ENCODE measurements at places on chromosomes 7 and 10.

GRCh38 chr7:73841689-73842066, 638 bp downstream of the METTL27 start:
- no peak overlapping the region for H3K27ac ChIP-seq
- DNase-seq = no peak
- peaks cover 10% of the 10 kb centered on the region for H3K27me3 ChIP-seq
- no peaks in the 10 kb centered on the region for H3K36me3 ChIP-seq

DNA sequence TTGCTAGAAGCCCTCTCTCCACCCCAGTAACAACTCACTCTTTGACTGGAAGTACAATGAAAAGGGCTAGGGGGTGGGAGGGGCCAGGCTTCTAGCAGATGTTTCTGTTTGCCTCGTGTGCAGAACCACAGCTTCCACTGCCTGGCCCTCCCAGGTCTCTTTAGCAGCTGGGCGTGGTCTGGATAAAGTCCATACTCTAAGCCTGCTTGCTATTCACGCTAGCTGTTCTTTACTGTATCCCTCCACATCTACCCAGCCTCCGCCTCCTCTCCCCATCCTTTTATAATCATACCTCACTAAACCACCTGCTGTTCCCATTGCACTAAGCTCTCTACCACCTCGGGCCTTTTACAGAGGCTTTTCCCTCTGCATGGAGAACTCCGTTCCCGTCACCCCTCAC, 288.8 kb downstream of the CAMK1D start:
- H3K27me3 ChIP-seq = no peaks in the 10 kb centered on the region
- no peak overlapping the region for H3K4me3 ChIP-seq
- H3K4me1 ChIP-seq = no peaks in the 10 kb centered on the region
- H3K27ac ChIP-seq = no peak overlapping the region
- H3K36me3 ChIP-seq = no peaks in the 10 kb centered on the region
- no peak for DNase-seq

DNA sequence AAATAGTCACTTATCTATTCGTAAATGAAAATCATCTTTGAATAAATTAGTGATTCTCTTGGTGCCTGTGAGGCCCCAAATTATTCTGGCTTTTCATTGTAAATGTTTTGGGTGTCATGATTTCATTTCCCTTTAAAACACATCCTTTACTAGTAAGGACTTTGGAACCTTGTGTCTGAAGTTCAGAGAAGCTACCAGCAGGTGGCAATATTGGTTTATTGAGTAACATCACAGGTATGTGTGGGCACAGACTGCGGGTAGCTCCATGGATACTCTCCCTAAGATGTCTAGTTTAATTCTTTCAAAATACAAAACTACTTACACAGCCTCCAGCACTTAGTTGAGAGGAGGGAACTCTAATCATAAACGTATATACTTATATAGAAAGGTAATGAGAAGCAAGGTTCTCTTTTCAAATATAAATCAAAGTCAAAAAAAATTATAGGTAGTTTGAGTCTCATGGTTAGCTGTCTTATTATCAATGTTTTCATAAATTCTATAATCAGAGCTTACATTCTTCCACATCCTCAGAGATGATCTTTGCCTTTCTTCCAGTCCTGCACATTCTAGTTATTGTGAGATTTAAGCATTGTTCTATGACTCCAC, 449.6 kb downstream of the GRM8 start:
- no peaks in the 10 kb centered on the region for H3K27me3 ChIP-seq
- H3K27ac ChIP-seq = no peak overlapping the region
- no peaks in the 10 kb centered on the region for H3K4me1 ChIP-seq
- no peak overlapping the region for H3K4me3 ChIP-seq
- no peaks in the 10 kb centered on the region for H3K36me3 ChIP-seq

DNA sequence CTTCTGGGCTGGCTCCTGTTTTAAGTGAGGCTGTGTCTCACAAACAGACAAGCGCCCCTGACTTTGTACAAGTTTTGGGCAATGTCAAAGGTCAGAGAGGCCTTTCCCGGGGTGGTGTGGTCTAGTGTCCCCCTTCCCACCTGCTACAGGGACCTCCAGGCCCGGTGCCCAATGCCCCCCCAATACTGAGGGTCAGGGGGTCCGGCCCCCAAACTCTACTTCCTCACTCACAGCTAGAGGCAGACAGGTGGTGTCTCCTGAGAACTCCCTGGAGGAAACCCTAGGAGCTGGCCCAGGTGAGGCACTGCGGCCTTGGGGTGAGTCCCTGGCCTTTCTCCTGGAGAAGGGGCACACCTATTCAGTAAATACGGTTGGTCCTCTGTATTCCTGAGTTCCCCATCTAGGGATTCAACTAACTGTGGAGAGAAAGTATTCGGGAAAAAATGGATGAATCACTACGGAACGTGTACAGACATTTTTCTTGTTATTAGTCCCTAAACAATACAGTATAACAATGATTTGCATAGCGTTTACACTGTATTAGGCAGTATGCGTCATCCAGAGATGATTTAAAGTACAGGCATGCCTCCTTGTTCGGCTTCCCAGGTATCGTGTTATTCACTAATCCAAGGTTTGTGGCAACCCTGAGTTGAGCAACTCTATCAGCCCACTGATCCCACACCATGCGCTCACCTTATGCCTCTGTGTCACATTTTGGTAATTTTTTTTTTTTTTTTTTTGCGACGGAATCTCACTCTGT, 308.1 kb downstream of the WDR37 start:
- DNase-seq = no peak
- H3K27ac ChIP-seq = no peak overlapping the region
- no peaks in the 10 kb centered on the region for H3K4me1 ChIP-seq

DNA sequence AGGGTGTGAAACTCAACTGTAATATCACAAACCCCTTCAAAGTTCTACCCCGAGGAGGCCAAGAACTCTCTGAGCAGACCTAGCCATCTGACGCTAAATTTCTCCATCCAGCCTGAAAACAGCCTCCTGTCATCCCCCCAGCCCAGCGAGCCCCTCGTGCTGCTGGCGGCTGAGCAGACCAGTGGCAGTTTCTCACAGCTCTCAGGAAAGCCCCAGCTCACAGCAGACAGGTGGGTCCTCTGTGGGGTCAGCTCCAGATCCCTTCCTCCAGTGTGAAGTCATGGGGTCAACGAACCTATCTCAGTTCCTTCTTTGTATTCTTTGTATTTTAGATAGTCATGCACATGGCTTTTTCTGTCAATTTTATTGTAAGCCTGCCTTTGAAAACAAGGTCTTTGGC, 7.8 kb downstream of the GARIN1A start:
- H3K27ac ChIP-seq = no peak overlapping the region
- DNase-seq = no peak
- H3K4me3 ChIP-seq = no peak overlapping the region
- no peaks in the 10 kb centered on the region for H3K27me3 ChIP-seq
- peaks cover 6% of the 10 kb centered on the region for H3K36me3 ChIP-seq
- H3K4me1 ChIP-seq = no peaks in the 10 kb centered on the region

DNA sequence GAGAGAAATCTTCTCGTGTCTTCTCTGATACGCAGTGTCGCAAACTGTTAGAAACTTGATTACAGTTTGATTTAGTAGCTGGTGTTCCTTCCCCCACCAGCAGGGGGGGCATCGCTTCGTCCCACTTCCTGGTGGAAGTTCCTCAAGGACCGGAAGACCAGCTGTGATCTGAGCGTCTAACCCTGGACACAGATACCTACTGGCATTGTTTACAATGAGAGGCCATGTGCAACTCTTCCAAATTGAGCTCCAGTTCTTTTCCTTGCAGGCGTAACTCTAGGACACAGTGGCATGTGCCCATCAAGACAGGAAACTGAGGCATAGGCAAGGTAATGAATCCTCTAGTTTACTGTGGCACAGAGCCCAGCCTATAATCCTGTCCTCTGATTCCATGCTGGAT, 219.0 kb downstream of the CCDC3 start:
- no peaks in the 10 kb centered on the region for H3K27me3 ChIP-seq
- H3K4me3 ChIP-seq = no peak overlapping the region
- DNase-seq = peak; percentile 47

- H3K4me1 ChIP-seq = no peaks in the 10 kb centered on the region
- peaks cover 95% of the 10 kb centered on the region for H3K36me3 ChIP-seq
- no peaks in the 10 kb centered on the region for H3K27me3 ChIP-seq
- DNase-seq = no peak
- no peak overlapping the region for H3K4me3 ChIP-seq
Observed at GRCh38 chr7:105087981-105088380, 74.0 kb downstream of the KMT2E start.

GRCh38 chr7:5428478-5429252, 5.0 kb upstream of the TNRC18 start:
- peak overlapping the region; percentile 94 for H3K27ac ChIP-seq
- H3K4me1 ChIP-seq = peaks cover 25% of the 10 kb centered on the region
- H3K36me3 ChIP-seq = peaks cover 8% of the 10 kb centered on the region

- no peak overlapping the region for H3K4me3 ChIP-seq
- H3K27me3 ChIP-seq = no peaks in the 10 kb centered on the region
- no peaks in the 10 kb centered on the region for H3K4me1 ChIP-seq
- H3K36me3 ChIP-seq = no peaks in the 10 kb centered on the region
- no peak overlapping the region for H3K27ac ChIP-seq
Observed at GRCh38 chr7:132518102-132518838, 58.0 kb downstream of the PLXNA4 start.

DNA sequence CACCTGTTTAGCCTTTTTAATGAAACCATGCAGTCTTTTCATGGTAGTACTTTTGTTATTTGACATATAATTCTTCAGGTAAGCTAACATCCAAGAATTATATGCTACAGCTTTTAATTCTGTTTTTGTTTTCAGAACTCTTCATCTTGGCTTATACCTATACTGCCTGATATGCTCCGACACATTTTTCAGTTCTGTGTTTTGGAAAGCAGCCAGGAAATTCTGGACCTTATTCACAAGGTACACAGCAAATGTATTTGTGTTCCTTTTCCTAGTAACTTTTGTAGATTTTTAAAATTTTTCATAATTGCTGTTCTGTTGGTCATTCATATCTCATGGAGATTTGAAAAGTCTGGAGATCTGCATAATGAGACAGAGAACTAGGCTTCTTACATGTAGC, 56.7 kb downstream of the BTAF1 start:
- no peak overlapping the region for H3K4me3 ChIP-seq
- H3K27ac ChIP-seq = no peak overlapping the region
- peaks cover 60% of the 10 kb centered on the region for H3K36me3 ChIP-seq
- no peaks in the 10 kb centered on the region for H3K4me1 ChIP-seq

GRCh38 chr7:107726356-107727130, 17.4 kb upstream of the CBLL1 start:
- DNase-seq = no peak
- no peaks in the 10 kb centered on the region for H3K36me3 ChIP-seq

DNA sequence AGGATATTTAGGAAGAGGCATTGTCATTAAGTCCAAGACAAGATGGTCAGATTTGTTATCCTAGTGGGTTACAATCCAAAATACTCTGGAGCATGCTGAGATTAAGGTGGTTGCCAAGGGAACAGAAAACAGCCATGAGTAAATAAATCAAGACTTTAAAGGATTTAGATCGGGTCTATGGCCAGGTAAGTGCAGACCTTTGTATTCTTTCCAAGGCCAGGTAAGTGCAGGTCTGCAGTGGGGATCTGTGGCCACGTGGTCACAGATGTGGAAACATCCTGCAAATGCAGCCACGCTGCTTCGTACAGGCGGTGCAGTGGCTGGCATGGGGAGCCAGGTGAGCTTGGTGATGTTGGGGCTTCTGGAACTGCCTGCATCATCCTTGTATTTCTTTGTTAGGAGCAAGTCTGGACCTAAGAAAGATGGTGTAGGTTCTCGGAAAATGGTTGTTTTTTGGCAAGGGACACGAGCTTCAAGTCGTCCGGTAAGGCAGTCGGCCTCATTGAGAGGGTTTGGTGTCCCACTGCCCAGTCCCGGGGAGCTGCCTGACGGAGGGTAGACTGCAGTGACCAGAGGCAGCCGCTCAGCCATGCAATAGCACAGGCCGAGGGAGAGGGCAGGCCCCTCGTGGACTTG, 21.8 kb downstream of the ZNF775 start:
- H3K27me3 ChIP-seq = no peaks in the 10 kb centered on the region
- H3K36me3 ChIP-seq = peaks cover 27% of the 10 kb centered on the region
- H3K4me1 ChIP-seq = peaks cover 39% of the 10 kb centered on the region

DNA sequence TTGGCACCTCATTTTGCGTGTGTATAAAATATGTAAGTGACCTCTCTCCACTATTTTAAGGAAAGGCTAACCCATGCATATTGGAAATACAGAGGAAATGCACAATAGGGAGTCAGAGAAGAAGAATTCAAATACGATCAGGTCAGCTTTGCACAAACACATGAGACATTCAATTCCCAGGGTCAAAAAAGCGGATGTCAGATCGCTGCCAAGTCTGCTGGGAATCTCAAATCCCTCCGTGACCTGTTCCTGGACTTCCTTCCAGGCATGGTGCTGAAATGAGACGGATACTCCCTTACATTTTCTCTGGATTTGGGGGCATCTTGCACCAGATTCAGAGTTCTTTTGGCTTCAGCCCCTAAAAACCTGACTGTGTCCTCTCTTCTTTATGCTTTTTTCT, 91.9 kb upstream of the PRKCQ start:
- no peak overlapping the region for H3K27ac ChIP-seq
- no peaks in the 10 kb centered on the region for H3K36me3 ChIP-seq
- DNase-seq = no peak

DNA sequence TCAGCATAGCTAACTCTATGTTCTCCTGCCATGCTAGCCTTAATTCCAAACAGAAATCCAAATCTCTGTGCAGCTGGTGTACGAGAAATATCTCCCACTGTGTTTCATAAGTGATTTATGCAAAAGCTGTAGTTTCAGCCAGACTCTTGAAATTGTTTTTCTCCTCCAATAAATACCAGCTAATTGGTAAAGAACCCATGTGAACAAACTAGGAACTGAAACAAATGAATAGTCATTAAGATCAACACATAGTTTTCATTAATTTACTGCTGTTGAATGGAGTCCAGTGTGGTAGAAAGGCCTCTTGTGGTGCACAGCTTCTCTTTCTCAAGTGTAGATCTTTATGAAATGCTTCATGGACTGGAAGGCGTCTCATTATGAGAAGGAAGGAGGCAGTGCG, 18.4 kb downstream of the PPP1R17 start:
- no peak overlapping the region for H3K27ac ChIP-seq
- H3K36me3 ChIP-seq = no peaks in the 10 kb centered on the region
- DNase-seq = no peak

DNA sequence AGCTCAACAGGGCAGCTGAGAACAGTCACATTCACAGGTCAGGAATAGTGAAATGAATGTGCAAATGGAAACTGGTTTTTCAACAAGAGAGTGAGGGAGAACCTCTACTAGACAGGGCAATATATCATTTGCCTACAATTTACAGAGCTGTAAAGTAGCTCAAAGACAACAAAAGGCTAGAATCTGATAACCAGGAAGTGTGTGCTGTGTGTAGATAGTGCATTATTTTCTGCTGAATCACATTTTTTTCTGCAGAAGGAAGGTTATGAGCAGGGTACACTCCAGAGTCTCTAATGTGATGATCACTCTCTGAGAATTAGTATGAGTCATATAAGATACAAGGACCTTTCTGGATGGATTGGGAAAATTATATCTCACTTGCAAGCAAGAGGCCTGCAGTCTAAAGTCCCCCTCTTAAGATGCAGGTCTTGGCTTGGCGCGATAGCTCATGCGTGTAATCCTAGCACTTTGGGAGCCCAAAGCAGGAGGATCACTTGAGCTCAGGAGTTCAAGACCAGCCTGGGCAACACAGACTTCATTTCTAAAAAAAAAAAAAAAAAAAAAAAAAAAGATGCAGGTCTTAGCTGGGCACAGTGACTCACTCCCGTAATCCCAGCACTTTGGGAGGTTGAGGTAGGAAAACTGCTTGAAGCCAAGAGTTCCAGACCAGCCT, 59.9 kb upstream of the COBL start:
- H3K36me3 ChIP-seq = no peaks in the 10 kb centered on the region
- no peaks in the 10 kb centered on the region for H3K4me1 ChIP-seq
- H3K4me3 ChIP-seq = no peak overlapping the region
- no peaks in the 10 kb centered on the region for H3K27me3 ChIP-seq
